ENCODE measurements at places on chromosomes 13 and 19.

DNA sequence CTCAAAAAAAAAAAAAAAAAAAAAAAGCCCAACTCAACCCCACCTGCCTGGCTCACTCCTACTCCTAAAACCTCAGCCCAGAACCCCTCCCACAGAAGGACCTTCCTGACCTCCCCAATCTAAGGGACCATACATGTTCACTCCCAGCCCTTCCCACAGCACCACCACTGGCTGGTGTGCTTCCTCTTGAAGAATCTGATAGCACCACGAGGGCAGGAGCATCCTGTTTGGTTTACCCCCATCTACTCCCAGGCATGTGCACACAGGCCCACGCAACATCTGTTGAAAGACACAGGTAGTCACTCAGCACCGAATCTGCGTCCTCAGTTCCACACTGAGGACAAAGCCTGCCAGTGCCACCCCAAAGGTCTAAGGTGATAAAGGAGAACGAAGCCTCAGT lies 8.2 kb downstream of the LATS2 start:
- DNase-seq = no peak

GRCh38 chr13:105365021-105365550 lies 1170.4 kb downstream of the EFNB2 start:
- no peak for DNase-seq

GRCh38 chr13:91546900-91547299 lies 148.5 kb downstream of the GPC5 start:
- DNase-seq = no peak

- DNase-seq = no peak
Measured at GRCh38 chr13:28867564-28867963, 47.4 kb downstream of the MTUS2 start.

DNA sequence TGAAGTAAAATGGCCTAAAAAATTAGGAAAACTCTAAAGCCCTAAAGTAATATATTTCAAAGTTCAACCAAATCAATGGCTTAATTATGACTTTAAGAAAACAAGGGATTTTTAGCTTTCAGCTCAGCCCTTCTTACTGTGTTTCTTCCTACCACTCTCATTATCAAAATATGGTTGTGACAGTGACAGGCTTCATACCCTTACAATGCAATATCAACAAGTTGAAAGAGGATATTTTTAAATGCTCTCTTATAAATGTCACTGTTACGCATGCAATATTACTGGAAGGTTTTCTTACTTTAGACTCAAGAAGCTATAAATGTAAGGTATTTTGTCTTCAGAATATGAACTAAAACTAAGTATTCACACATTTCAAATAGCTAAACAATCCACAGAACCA lies 1225.7 kb upstream of the MIR17HG start:
- no peak for DNase-seq

GRCh38 chr19:49896863-49897621 lies at the start of gene IL4I1:
Gene IL4I1 (minus strand): TSS chr19:49896887. CDS start chr19:49896160, 727 bp downstream.
- DNase-seq = no peak

DNA sequence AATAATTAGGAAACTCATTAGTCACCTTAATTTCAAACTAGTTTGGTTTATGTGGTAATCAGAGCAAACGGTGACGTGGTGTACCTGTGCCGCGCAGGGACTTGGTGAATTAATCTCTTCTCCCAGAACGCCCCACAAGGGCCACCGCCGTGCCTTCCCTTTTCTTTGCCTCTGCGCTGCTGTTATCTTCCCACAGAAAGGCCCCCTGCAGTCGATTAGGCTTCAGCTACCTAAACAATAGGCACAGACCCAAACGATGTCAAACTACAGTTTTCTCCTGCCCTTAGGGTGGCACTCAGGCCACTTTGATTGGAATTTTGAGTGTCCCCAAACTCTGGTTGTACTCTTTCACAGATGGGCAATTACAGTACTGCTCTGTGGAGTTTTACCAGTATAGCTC lies 115.5 kb downstream of the GGACT start:
- peak; percentile 13 for DNase-seq

GRCh38 chr13:25923217-25924085 lies 128.4 kb downstream of the SHISA2 start:
- DNase-seq = no peak

- no peak for DNase-seq
Measured at GRCh38 chr19:2663920-2664571, 38.4 kb downstream of the GNG7 start.

- no peak for DNase-seq
Measured at GRCh38 chr19:42424712-42425131, 2.5 kb downstream of the LIPE start.

DNA sequence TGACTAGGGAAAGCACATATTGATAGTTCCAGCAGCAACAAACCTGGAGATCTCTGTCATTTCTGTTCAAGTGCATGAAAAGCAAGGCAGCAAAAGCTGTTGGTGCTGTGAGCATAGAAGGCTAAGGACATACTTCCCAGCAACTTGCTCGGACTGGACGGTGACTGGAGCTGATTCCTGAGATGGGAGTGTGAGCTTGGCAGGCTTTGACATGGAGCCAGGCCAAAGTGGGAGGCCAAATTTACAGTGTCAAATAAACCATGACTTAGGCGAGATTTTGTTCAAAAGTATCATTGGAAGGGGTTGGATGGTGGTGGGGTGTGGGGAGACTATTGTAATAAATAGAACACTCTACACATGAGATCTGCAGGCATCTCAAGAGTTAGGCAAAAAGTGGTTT lies 5.9 kb upstream of the ARGLU1 start:
- DNase-seq = no peak

DNA sequence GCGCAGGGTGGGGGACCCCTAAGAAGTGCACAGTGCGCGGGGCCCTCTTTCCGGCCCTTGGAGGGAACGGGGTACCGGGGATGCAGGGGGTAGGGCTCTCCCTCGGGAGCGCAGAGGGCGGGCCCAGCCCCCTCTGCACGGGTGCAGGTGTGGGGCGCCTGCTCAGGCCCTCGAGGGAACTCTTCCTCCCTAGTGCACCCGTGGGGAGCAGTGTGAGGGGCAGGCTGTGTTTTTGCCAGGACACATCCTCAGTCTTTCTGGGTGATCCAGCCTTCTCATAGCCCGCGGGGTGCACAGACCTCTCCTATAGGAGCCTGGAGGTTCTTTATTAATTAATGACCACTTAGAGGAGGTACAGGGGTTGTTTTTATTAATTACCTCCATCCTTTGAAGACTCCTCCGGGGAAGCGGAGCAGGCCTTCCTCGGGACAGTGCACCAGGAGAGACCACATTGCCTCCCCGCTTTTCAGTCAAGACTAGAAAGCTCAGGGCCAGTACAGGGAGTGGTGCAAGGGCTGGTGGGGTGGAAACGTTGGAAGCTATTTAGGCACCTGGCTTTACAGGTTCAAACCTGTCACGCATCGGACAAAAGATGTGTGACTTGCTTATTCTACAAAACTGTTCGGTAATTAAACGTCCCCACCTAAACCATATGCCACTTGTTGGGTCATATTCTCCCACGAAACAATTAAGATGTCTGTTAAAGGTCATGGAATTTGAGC lies 598 bp upstream of the GJB6 start:
- no peak for DNase-seq

GRCh38 chr13:89163096-89163495 lies 1491.9 kb downstream of the SLITRK5 start:
- no peak for DNase-seq

DNA sequence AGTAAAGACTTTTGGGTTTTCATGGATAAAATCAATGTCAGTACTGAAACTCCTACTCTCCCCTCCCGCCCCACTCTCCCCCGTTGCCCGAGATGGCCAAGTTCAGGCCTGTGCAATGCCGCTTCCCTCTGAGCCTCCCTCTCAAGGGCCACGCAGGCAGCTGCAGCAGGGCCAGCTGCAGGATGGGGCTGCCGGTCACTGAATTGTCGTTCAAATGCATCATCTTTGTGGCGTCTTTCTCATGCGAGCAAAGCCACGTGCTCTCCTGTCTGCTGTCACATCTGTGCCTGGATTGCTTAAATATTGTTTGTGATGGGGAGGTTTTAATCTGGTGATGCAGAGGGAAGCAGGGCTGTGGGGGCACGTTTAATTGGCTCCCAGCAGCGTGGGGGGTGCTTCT lies 26.6 kb downstream of the SHISA2 start:
- DNase-seq = no peak

DNA sequence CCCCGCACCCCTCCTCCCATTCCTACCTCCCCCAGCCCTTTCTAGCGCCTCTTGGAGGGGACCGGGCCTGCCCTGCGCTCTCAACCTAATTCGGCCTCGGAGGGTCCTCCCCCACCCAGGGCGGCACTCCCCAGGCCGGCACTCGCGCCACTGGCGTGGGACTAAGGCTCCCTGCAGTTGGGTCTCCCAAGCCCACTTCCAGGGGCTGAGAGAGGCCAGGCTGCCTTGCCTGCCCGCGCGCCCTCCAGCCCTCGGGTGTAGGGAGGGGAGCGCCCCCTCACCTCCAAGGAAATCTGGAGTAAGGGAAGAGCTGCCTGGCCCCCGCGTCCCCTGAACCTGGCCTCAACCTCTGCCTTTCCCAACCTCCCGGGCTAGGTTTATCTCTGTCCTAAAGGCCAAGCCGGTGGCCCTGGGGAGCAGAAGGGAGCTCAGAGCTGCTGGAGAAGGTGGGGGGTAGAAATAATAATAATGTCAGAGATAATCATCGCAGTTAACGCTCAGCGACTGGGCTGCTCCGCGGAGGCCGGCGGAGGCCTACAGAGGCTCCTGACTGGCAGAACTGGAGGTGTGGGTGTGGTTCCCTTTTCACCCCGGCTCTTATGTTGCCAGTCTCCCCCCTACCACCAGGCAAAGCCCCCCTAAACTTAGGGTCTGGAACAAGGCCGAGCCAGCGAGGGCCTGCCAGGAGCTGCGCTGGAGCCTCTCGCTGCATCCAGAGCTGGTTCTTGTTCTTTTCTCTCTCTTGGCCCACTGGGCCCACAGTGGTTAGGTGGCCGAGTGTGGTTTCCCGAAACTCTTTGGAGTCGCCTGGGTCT lies 9.6 kb downstream of the ZIC2 start:
- DNase-seq = no peak

DNA sequence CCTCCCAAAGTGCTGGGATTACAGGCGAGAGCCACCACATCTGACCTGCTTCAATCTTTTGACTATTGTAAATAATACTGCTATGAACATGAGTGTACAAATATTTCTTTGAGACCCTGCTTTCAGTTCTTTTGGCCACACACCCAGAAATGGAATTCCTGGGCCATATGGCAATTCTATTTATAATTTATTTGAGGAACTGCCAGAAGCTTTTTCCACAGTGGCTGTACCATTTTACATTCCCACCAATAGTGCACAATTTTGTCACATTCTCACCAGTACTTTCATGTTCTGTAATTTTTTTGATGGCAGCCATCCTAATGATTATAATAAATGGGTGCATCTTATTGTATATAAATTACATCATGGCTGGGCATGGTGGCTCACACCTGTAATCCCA lies 13.7 kb upstream of the FCER2 start:
- DNase-seq = no peak

- DNase-seq = peak; percentile 81
Measured at GRCh38 chr19:14073261-14073924, 807 bp downstream of the MISP3 start.

GRCh38 chr19:51461723-51462161 lies 3.5 kb upstream of the SIGLEC8 start:
- DNase-seq = no peak

DNA sequence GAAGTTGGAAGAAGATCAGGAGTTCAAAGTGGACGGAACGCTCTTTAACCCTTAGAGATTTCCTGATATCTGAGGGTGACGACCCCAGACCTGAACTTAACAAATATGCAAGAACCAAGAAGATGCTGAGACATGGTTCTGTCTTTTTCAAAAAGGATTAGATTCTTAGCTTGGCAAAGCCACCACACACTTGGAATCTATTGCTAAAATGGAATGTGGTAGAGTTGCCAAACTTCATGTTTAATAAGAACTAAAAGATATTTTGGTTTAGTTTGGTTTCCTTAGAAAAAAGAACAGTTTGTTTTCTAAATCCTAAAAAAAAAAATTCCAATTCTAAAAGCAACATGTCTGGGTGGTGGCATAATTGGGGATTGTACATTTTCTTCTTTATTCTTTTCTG lies 29.5 kb downstream of the UNC13A start:
- DNase-seq = no peak

DNA sequence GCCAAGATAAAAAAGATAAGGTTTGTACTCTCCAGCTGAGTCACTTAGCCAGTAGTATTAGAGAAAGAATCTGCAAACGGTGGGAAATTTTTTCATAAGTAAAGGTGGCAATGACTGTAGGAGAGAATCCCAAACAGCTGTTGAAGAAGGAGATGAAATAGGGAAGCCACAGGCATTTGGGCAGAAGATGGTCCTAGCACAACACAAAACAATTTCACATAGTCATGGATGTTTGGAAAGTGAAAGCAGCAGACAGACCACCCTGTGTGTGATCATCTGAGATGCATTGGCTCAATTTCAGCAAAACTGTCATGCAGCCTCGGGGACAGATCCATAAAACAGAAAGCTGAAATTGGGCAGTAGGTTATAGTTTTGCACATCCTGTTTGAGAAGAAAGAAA lies 2832.4 kb downstream of the PCDH9 start:
- DNase-seq = no peak

DNA sequence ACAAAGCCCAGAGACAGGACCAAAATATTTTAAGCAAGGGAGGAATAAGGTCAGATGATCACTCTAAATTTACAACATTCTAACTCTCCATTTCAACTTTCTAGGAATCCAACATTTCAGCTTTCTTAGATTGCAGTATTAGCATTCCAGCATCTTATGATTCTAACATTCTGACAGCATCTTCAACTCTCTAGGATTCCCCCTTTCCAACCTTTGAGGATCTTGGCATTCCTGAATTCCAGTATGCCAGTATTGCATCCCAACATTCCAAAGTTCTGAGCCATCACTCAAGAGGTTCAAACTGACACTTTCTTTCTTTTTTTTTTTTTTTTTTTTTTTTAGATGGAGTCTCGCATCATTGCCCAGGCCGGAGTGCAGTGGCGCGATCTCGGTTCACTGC lies 13.8 kb downstream of the TGFB1 start:
- no peak for DNase-seq

DNA sequence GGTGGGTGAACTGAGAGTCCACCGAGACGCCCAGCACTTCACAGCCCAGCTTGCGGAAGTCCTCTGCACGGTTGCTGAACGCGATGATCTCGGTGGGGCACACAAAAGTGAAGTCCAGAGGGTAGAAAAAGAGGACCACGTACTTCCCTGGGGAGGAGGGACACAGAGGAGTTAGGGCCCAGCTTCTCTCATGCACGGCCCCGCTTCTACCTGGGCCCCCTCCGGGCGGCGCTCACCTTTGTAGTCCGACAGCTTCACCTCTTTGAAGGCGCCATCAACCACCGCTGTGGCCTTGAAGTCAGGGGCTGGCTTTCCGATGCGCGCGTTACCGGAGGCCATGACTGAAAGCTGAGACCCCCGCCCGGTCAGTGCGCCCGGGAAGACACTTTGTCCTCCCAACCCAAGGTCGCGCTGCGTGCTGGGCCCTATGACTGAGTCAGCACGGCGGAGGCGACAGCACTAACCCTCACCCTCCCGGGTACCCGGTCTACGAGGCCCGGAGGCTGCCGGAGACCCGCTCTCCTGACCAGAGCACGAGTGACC lies 606 bp downstream of the PRDX2 start:
- DNase-seq = no peak

GRCh38 chr19:1019980-1020867 lies 699 bp downstream of the TMEM259 start:
- DNase-seq = no peak

Data from COR-L47 (cell line).